ENCODE measurements at places on chromosomes 7 and 10.

GRCh38 chr10:88058750-88059149 lies 195.3 kb downstream of the PTEN start:
- DNase-seq: no peak

- no peak for DNase-seq
Observed at GRCh38 chr10:11730779-11731178, 11.4 kb upstream of the ECHDC3 start.

- no peak for DNase-seq
Observed at GRCh38 chr10:92757066-92757710, 67.4 kb downstream of the HHEX start.

DNA sequence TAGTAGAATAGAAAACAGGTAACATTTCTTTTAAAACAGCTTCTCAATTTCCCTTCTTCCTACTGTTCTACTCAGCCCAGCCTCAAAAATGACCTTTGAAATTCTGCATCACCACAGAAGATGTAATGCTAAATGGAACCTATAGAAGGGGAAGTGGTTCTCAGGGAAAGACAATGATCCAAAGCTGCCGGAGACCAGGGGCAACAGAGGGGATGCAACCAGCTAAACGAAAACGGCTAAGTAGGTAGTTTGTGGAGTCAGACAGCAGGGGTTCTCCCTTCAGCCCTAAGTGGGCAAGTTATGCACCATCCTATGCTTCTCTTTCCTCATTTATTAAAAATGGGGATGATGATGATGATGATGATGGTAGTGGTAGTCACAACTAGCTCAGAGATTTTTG lies 214.3 kb downstream of the ELMO1 start:
- no peak for DNase-seq

DNA sequence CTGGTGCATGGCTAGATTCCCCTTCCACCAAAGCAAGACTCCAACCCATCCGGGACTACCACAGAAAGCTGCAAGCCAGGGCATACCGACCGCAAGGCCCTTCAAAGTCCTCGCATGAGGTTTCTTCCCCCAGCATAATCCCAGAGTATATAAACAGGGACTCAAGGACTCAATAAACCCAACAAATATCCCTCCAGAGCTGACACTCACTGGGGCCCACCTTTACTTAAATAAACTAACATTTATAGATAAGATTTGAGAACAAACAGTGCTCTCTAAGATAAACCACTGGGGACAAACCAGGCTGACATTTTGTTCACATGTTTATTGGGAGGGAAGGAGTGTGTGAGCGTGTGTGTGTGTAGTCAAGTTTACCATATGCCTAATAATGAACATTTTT lies 138.2 kb downstream of the ADAM12 start:
- DNase-seq: no peak

- DNase-seq: no peak
Observed at GRCh38 chr10:89120931-89121763, 86.0 kb downstream of the CH25H start.

GRCh38 chr7:129949292-129950133 lies 3.2 kb downstream of the UBE2H start:
- DNase-seq: no peak

- DNase-seq: no peak
Observed at GRCh38 chr7:143451122-143451521, 7.9 kb downstream of the TAS2R60 start.

GRCh38 chr7:33093266-33093665 lies 15.9 kb downstream of the RP9 start:
- no peak for DNase-seq

- no peak for DNase-seq
Observed at GRCh38 chr10:52779541-52780390, 7.2 kb upstream of the MBL2 start.

DNA sequence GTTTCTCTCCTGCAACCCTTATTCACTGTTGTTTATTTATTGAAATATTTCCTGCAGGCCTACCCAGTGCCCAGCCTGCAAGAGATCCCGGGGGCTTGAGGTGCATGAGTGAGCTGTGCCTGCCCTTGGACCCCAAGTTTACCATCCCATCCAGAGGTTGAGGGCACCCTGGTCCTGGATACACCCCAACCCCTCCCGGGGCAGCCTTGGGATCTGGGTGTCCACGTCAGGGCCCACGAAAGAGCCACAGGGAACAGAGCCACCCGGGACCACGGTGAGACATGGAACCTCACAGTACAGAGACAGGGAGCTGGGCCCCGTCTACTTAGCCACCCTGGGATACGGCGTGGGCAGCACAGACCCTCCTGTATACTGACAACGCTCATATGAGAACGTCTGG lies 28.8 kb upstream of the PDGFA start:
- DNase-seq: no peak

- peak; percentile 29 for DNase-seq
Observed at GRCh38 chr10:73095481-73096021, 1.1 kb downstream of the P4HA1 start.

- DNase-seq: no peak
Observed at GRCh38 chr7:41007351-41007751, 695.5 kb downstream of the INHBA start.

DNA sequence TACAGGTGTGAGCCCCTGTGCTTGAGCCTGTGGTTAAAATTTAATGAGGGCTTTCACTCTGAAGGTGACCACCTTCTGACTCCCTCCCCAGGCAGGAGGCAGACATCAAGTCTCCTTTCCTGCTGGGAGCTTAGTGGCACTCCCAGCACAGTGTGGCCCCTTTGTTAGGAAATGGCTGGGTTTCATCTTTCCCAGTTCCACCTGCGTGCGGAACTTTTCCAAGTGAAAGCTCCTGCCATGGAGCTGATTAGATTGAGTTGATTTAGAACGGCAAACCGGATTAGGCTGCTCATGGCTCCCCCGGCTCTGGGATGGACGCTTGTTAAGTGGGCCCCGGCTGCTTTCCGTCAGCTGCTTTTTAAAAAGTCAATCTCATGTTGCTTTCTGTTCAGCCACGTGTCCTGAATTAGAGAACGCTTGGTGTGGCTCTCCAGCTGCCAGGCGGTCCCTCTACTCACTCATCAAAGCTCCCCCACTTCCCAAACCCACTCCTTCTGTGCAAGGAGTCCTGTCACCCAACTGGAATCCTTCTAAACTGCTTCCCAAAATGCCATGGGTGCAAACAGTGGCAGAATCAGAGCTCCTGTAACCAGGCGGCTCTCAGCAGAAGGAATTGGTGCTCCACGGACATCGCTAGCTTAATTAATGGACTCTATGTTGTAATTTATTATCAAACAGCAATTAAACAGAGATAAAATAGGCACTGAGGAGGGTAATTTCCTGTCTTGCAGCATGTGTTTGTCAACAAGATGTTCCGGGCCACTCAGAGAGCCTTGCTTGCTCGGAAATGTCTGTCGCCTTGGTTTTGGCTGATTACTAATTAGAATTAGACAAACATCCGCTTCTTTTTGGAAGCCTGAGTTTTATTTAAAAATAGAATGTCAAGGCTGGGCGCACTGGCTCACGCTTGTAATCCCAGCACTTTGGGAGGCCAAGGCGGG lies 551.2 kb downstream of the GALNT17 start:
- DNase-seq: no peak

DNA sequence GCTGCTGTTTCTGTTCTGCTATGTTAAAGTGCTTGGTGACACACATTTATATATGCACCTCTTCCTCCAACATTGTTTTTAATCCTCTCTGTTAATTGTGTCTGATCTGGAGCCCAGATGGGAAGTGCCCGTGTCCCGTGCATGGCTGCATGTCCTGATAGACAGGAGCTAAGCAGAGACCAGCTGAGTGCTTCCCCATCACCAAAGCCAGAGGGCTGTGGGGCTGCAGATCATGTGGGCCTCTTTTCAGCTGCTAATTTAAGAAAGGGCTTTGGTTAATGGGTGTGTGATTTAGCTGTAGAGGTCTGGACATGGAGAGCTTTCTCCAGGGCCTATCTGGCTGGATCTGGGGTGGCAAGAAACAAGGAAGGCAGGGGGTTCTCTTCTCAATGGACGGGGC lies 96.5 kb upstream of the NPS start:
- DNase-seq: no peak

DNA sequence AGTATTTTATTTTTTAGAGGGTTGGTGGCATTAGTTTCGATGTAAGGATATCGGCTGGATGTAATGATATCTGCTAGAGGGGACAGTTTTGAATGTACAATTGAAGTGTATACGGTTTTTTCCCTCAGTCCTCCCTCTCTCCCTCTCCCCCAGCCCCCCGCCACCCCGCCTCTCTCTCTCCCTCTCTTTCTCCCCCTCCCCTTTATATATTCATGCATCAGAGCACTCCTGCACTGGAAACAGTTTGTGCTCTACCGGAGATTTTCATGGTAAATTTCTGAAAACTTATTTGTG lies 1.6 kb downstream of the GLCCI1 start:
- DNase-seq: peak; percentile 84

DNA sequence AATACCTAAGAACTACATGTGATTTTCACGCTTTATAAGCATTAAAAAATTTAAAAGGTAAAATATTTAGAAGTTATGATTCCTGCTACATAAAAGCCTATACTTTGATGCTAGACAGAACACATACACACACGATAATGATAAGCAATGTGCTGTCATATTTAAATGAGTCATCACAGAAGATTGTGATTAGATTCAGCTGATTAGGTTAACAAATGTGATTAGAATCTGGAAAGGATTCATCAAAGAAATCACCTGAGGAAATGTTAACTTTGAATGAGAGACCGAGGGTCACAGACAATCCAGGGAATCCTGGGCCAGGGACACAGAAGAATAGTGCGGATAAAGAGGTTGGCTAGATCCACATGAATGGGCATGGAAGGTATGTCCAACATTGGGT lies 42.0 kb upstream of the CYP2C18 start:
- DNase-seq: no peak

GRCh38 chr10:76150139-76150875 lies 718.9 kb downstream of the LRMDA start:
- no peak for DNase-seq

- DNase-seq: peak; percentile 29
Observed at GRCh38 chr10:29736366-29737073, 101.7 kb upstream of the SVIL start.

- no peak for DNase-seq
Observed at GRCh38 chr7:105204520-105204919, 184.2 kb downstream of the SRPK2 start.

- no peak for DNase-seq
Observed at GRCh38 chr10:20502903-20503585, 394.1 kb downstream of the NEBL start.

GRCh38 chr7:36742911-36743775 lies 18.8 kb upstream of the AOAH start:
- DNase-seq: no peak

DNA sequence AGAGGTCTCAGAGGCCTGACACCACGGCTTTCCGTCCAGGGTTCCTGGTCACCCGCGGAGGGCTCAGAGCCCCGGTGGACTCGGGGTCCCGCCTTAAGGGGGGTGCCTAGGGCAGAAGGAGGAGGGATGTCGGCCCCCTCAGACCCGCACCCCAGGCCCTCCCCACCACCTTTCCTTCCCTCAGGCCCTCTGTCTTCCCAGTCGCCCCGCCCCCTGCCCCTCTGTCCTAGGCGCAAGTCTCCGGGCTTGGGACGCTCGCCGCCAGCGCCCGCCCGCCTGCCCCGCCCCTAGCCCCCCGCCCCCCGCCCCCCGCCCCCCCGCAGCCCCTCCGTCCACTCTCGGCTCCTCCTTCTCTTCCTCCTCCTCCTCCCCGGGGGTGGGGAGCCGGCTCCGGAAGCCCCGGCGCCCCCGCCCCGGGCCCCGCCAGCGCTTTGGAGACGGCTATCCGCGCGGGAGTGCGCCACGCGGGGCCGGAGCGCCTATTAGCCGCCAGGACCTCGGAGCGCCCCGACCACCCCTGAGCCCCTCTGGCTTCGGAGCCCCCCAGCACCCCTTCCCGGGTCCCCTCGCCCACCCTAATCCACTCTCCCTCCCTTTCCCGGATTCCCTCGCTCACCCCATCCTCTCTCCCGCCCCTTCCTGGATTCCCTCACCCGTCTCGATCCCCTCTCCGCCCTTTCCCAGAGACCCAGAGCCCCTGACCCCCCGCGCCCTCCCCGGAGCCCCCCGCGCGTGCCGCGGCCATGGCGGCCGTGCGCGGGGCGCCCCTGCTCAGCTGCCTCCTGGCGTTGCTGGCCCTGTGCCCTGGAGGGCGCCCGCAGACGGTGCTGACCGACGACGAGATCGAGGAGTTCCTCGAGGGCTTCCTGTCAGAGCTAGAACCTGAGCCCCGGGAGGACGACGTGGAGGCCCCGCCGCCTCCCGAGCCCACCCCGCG lies at the start of gene AEBP1:
Gene AEBP1, plus strand, starts transcription at position 423 of the 937 bp plus-strand sequence. Its CDS starts 321 bp downstream, at position 744.
- DNase-seq: no peak

DNA sequence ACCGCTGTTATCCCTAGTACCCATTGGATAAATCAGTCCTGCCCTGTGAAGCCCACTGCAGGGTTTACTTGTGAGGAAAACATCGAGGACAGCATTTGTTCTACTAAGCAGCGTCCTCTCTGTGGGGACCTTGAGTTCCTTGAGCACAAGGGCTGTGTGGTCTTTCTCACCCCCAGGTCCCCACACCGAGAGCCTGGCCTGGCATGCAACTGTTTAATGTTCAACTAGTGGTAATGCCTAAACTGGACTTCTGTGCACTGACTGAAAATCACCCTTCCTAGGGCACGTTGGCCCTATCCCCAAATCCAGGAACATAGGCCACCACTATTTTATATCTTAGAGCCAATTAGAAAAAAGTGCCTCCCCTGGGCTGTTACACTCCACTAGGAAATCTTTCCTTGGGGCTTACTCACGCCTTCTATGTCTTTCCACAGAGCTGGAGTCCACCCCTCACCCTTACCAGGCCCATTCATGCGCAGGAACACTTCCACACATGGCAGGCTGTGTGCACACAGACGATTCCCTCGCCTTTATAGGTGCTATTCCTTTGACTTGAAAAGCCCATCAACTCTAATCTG lies 1.7 kb upstream of the TMEM213 start:
- DNase-seq: no peak

- no peak for DNase-seq
Observed at GRCh38 chr10:24242562-24242961, 33.6 kb downstream of the KIAA1217 start.

GRCh38 chr10:103786020-103786419 lies 69.4 kb downstream of the SH3PXD2A start:
- no peak for DNase-seq

DNA sequence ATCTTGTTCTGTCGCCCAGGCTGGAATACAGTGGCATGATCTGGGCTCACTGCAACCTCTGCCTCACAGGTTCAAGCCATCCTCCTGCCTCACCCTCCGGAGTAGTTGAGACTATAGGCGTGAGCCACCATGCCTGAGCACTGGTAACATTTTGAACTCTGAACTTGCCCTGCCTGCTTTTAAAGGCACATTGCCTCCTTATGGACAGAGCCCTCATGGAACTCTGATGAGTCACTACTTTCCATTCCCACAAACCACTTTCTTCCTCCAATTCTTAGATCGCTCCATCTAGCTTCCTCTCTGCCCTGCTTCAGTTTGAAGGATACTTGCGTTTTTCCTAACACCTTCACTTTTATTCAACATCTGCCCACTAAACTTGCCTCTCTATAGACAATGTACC lies 38.1 kb downstream of the PRPS1L1 start:
- DNase-seq: no peak
